ENCODE measurements at places on chromosomes 7 and 10.

DNA sequence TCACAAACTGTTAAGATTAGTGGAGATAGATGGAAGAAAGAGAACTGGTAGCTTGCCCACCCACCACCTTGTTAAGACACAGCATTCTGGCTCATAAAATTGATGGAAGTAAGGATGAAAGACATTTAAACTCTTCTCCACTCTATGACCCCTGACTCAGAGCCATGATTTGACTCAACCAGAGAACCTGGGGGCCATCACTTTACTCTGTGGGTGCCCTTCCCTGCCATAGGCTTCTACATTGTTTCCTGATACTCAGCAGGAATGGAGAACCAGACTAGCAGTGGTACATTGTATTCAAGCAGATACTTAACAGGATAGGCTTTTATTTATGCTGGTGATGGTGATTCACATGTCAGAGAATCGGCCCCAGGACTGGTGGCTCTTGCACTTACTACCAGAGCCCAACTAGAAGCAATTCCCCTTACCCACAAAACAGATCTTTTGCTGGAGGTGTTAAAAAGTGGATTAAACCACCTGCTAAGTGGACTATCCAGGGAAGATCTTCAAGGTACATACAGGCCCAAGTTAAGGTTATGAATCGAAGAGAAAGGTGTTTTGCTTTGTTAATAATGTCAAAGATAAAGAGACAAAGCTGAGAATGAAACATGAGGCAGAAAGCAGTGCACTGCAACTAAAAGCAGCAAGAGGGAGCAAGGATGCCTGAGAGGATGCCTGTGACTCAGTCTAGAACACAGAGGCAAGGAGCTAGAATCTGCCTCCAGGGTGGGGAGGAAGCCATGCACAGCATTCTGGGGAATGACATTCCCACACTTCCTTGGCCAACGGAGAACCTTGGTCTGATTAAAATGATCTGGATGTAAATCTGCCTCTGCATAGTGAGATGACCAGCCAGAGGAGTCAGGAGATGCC lies 36.0 kb upstream of the GLI3 start:
- no peak for DNase-seq

GRCh38 chr10:36182179-36182566 lies 540.1 kb upstream of the FZD8 start:
- peak; percentile 31 for DNase-seq

DNA sequence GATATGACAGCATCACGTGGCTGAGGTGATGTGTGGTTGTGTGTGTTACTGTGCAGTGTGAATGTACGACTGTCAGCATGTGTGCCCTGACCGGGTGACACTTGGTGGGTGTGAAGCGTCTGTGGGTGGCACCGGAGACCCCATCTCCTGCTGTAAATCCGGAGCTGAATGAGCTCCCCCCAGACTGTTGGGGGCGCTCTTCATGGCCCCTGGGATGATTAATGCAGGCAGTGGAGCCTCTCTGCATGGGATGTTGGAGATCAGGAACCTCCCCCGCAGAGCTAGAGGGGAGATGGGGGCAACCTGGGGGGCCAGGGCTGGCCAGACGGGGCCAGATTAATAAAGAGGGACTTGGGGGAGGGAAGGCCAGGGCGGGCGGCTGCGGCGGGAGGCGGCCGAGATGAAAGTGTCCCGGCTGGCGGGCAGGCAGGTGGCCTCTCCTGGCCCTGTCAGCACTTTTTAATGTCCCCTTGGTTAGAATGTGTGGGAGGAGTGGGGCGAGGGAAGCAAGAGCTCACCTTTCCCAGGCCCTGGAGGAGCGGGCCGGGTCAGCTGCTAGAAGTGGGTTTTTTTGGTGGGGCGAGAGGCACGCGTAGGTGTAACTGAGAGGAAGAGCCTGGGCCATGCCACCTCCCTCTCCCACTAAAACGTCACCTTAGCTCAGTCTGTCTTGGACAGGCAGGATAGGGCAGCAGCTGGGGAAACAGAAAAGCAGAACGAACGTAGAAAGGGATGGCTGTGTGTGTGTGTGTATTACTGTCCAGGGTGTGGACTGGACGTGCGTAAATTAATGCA lies 34.1 kb downstream of the HIF1AN start:
- DNase-seq = no peak

- no peak for DNase-seq
Measured at GRCh38 chr10:72735288-72735936, 43.5 kb downstream of the MCU start.

DNA sequence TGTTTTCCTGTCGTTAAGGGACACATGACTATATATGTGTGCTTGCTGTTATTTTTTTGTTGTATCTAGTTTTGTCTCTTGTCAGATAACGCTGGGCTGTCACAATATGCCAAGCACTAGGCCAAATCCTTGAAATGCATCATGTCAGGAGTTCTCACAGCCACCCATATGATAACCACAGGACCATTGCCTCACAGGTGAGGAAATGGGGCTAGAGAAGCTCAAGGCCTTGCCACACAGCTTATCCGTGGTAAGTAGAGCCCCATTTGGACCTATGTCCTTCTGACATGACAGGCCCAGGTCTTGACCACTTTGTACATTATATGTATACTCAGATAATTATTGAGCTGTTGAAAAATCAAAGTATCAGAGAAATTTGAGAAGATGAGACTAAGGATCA lies 42.0 kb upstream of the TARP start:
- no peak for DNase-seq

DNA sequence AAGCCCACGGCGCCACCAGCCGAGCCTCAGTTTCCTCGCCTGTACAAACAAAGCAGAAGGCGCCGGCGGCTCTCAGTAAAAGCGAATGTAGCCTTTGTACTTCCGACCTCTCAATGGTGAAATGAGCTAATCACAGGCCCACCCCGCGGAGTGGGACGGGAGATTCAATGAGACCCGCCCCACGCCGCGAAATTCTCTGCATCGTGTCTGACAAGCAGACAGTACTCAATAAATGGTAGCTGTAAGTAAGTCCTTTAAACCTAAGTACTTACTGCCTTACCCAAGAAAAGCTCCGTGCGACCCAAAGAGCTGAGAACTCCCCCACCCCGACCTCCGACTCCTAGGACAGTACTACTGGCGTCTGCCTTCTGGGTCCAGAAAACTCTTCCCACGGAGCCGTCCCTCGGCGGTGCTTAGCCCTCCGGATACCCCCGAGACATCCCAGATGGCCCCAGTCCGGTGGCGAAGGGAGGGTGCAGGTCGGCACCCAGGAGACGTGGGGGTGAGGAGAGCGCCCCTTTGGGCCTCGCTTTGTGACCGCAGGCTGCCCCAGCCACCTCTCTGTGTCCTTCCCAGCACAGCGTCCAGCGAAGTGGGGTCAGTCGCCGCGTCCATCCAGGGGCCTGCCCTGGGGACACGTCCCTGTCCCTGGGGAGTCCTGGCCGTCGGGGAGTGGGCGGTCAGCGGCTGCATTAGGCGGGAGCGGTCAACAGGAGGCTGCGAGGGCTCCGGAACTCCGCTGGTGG lies 972 bp upstream of the CXCL12 start:
- DNase-seq = peak; percentile 68

DNA sequence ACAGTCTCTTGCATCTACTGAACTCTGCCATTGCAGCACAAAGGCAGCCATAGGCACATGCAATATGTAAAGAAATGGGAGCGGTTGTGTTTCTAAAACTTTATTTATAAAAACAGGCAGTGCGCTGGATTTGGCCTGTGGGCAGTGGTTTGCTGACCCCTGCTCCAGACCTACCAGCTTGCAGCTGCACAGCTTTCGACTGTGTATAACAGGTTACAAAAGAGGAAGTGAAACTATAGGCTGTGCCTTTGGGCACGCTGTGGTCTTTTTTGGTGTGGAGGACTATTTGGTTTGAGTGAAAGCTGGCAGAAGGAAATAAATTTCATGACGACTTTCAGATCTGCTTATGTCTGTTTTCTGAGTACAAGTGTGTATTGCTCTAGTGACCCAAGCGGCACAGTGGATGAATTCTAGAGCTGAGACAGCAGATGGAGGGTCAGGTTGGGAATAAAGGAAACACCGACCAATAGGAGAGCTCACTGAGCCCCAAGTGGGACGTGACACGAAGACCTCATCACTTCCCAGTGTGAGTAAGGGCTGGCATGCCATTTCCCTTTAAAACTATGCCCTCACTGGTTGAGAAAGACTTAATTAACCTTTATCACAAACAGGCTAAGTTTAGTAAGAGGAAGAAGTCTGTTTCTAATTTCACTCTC lies 152.7 kb downstream of the ANK3 start:
- no peak for DNase-seq

GRCh38 chr7:96316949-96317348 lies 4.9 kb downstream of the SLC25A13 start:
- no peak for DNase-seq

- peak; percentile 80 for DNase-seq
Measured at GRCh38 chr7:128835790-128836641, 5.8 kb downstream of the FLNC start.

DNA sequence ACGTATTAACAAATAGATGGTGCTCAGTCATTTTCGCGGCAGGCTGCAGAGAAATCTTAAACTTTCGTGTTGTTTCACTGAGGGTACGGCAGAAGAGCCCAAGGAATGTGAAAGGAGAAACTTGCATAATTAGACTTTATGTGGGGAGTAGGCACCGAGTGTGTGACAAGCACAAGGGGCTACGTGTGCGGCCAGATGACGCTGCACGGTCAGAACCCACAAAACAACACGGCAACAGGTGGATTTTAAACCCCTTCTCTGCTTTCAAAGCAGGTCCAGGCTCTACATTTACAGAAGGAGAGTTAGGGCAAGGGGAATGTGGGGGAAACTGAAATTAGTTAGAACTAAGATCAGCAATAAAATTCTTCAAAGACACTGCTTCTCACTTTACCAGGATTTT lies 392 bp upstream of the UCN3 start:
- DNase-seq = no peak

DNA sequence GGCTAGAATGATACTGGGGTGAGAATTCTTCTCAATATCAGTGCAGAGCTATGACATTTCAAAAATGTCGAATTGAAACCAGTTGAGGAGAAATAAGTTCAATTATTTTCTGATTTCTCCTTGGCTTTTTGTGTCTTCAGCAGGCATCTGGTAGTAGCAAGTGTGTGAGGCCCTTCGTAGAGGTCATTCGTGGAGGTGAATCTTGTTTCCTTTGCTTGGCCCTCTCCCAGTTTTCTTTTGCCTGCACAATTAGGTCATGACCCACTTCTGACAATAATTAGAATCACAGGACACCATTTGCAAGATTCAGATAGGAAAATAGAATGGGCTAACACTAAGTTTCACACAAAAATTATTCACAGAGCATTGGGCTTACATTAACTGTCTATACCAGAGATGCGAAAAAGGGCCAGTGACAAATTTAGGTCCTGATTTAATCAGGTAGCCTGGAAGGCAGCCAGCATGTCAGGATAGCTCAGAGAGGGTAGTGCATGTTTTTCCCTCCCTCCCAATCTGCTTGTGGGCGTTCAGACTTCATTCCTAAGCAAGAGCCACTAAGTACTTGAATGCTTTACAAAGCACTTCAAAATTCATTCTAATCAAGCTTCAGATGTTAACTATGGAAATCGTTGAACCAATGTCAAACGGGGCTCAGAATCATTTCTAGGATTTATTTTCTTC lies 24.0 kb upstream of the A1CF start:
- DNase-seq = no peak

DNA sequence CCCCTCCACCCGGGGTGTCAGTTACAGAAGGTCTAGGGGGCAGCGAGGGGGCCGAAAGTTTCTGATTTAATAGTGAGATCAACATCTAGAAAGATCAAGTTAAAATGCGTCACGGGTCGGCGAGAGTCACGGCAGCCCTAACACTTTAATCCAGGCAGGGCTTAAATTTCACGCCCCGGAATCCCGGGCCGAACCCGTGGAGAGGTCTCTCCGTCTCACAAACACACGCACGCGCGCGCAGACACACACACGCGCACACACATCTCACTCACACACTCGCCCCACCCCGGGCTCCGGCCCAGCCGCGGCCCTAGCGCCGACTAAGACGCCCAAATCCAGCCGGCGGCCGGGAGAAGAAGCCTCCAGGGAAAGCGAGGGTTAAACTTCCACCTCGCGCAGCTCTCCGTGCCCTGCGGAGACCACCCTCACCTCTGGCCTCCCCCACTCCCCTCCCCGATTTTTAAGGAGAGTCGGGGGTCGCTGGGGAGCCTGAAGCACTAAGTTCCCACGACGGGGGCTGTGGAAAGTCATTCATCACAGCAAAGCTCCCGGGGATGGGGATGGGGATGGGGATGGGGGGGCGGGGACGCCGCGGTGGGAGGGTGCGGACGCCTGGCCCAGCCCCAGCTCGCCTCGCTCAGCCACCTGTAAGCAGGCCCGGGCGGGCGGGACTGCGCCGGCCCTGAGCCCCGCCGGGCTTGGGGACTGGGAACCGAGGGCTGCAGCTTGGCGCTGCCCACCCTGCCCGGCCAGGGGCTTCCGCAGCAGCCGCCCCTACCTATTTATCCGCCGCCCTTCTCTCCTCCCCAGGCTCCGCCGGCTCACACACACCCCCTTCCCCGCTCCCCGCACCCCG lies 1.6 kb downstream of the PDGFA start:
- peak; percentile 81 for DNase-seq

DNA sequence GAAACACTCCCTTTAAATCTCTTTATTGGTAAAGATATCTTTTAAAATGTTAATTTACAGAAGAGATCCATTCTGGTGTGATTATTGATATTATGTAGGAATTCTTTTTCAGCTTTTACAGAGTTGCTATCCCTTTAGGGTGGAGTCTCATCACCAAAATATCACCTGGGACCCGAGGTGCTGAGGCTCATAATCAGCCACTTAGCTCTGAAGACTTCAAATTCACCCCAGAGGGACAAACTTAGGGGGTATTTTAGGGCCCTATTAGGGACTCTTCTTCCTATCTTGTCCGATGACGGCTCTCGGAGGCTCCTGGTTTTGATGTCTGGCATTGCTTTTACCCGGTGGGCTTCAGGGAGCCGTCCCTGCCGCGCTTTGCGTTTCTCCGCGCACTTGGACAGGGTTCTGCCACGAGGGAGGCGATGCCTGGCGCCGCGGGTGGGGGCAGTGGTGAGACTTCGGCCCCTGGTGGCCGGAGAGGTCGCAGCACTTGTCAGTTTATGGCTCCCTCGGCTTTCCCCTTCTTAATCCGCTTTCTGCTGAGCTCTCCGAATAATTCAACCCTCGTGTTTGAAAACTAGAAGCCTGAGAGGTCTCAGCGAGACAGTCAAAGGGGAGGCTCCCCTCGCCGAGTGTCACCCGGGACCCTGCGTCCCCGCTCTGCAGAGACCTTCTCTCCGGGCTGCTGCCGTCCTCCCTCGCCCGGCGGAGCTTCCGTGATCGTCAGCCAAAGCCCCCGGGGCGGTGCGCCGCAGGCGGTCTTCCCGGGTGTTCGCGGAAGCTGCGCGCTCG lies 27.8 kb downstream of the RBM20 start:
- DNase-seq = peak; percentile 63

DNA sequence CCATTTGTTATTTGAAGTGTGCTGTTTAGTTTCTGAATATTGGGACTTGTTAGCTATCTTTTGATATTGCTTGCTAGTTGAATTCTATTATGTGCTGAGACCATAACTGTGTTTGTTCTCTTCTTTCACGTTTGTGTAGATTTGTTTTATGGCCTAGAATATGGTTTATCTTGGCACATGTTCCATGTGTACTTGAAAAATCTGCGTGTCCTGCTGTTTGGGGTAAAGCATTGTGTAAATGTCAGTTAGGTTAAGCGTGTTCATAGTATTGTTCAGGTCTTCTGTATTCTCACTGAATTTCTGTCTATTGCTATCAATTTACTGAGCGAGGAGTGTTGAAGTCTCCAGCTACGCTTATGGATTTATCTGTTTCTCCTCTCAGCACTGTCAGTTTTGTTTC lies 19.4 kb downstream of the MMP21 start:
- no peak for DNase-seq

Measured in right hindlimb (tissue), 1 donor.